ENCODE measurements at places on chromosomes 2 and 18.

- DNase-seq: no peak
Observed at GRCh38 chr18:57048351-57048750, 98.5 kb upstream of the BOD1L2 start.

GRCh38 chr2:64141674-64142405 is 2.4 kb downstream of the PELI1 start:
- DNase-seq: peak; percentile 14

DNA sequence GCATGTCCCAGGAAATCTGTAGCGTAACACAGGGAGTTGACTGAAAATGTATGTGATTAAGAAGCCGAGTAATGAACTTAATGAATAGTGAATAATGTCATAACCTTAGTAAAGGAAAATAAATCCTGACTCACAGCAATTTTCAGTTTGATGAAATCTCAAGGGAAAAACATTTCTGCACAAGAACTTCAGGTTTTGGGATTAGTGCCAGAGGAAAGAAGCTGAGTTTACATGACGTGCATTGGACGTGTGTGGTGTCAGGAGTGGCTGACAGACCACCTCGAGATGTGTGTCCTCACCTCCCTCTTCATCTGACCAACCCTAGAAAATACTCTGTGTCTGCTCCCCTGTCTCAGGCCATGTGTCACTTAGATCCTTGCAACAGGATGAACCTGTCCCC is 39.1 kb downstream of the VWA3B start:
- DNase-seq: no peak

DNA sequence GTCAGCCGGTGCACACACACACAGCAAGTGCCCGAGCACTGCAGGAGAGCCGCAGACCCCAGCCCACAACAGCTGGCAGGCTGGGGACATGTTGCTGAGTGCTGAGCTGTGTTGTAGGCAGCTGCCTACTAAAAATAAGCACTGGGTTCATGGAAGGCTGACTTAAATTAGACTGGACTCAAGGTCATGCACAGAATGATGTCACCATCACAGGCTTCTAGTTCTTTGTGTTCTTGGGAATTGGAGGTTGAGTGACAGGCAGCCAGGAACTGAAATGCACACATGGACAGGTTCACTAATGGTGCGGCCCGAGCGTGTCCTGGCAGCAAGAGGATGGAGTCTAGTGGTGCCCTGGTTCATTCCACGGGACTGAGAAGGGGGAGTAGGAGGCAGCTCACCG is 71.3 kb downstream of the VWA3B start:
- DNase-seq: no peak

DNA sequence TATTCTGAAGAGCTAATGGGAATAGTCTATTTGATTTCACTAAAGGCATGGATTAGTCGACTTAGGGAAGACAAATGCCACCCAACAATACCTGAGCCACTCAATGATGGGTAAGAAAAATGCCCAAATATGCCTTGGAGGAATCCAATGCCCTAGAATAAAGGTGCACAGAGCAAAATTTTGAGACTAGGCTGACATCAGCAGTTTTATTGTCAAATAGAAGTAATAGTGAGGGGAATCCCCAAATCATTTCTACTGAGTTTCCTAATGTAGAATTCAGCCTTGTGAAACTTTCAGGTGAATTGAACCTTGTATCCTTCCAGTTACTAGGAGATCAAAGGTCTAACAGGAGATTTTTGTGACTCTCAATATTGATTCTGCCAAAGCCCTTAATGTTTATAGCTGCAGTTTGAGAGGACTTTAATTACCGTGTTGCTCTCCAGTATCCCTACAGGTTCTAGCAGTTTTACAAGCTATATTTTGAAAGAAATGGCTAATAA is 50.8 kb upstream of the THSD7B start:
- no peak for DNase-seq

DNA sequence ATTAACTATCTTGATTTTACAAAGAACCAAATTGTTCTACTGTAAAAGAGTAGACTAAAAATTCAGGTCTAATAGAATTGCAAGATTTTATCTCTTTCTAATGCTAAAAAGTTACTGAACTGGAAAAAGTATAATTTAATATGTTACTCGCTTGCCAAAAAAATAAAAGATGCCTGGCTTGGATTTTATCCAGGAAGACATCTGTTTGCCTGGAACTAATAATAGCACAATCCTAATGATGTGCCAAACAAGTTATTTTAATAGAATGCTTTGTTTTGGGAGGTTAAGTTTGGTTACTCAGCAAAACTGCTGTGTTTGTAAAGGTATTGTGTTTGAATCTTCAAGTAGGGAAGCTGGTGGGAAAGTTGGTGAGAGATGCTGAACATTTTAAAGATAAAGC is 19.4 kb upstream of the ZSWIM2 start:
- no peak for DNase-seq

DNA sequence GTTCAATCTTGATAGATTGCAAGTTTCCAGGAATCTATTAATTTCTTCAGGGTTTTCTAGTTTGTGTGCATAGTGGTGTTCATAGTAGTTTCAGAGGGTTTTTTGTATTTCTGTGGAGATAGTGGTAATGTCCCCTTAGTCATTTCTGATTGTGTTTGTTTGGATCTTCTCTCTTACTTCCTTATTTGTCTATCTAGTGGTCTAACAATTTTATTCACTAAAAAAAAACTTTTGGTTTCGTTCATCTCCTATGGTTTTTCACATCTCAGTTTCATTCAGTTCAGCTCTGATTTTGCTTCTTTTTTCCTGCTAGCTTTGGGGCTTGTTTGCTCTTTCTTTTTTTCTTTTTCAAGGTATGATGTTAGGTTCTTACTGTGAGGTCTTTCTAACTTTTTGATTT is 94.5 kb downstream of the SNTG2 start:
- DNase-seq: no peak

- peak; percentile 71 for DNase-seq
Observed at GRCh38 chr2:156892467-156893281, 364.8 kb upstream of the GALNT5 start.

DNA sequence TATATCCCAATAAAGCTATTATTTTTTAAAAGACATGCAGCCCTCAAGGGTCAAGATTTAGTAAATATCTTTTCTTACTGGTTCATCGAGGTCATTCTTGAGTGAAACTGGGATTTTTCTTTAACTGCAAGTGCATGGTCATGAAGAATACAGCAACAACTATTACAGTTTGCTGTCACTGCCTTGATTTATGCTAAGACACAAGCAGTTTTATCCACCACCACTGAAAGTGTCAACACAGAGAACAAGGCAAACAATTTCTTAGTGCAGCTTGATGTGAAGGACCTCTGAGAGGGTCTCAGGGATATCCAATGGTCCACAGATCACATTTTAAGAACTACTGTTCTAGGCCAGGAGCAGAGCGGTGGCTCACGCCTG is 12.1 kb downstream of the SP3 start:
- DNase-seq: no peak

DNA sequence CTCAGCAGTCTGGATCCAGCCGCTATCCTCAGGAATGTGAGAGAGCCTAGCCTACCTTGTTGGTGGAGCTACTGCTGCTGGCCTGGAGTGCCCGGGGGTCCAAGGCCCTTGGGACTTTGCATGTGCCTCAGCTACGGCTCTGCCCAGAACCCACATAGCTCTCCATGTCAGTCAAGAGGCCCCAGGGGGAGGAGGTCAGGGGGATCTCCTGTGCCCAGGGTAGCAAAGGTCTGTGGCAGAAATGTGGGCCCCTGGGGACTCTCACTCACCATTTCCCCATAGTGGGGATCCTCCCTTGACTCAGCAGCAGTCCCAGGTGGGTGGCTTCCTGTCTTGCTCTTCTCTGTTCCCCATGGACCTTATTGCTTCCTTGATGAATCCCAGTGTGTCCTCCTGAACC is 342.7 kb upstream of the CHAC2 start:
- DNase-seq: no peak

GRCh38 chr2:176056406-176056805 is 27.4 kb downstream of the EVX2 start:
- DNase-seq: no peak

- DNase-seq: no peak
Observed at GRCh38 chr2:180473456-180473855, 466.4 kb upstream of the CWC22 start.

DNA sequence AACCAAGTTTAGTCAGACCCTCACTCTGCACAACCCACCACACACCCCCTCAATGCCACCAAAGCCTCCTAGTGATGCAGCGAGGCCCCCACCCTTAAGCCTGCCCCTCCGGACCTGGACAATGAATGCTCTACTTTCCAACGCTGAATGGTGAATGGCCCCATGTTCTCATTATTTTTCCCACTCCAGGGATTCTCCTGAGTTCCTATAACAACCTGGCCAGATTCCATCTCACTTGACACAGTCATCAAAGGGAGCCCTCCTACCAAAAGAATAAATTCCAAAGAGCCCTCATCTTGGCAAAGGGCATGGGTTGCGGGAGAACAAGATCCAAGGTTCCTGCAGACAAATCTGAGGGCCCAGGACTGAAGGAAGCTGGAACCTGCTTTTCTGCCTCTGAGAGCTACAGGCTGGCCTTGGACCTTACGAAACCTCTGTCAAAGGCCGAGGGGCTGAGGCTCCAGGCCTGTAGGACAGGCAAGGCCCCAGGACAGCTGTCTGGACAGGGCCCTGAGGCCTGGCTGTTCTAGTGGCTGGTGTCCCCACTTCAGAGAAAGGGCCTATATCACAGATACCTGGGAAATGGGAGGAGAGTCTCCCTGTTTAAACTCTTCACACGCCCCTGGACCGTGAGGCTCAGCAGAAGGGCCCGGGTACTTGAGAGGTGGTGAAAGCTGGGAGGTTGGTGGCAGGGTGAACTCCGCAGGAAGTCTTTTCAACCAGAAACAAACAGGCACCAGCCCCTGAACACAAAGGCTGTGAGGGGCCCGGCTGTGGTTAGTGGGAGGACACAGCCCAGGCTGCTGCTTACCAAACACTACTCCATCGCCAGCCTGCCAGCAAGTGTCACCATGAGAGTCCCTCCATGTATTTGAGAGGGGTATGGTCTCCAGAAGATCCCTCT is 27.3 kb downstream of the SFXN5 start:
- no peak for DNase-seq

- DNase-seq: no peak
Observed at GRCh38 chr18:69648486-69648885, 247.8 kb downstream of the DOK6 start.

DNA sequence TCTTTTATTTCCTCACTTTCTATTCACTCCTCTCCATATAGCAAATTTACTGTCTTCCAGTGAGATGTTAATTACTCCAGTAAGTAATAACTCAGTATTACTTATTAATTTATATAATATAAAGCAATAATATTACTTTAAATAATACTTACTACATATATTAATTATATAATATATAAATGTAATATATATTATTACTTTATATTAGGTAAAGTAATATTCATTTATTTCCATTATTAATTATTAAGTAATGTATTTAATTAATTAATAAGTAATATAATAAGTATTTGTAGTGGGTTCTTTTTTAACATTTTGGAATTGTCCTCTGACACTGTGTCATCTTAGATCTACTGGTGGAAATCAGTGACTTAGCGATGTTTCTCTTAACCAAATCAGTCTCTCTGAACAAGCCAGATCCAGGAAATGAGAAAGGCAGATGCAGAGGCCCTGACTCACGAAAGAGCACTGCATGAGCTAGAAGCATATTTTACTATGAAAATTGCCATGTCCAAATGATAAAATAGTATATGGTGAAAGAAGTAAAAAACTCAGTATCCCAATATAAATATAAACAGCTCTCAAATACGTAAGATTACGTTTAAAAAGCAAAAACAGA is 115.9 kb downstream of the DSEL start:
- DNase-seq: no peak

DNA sequence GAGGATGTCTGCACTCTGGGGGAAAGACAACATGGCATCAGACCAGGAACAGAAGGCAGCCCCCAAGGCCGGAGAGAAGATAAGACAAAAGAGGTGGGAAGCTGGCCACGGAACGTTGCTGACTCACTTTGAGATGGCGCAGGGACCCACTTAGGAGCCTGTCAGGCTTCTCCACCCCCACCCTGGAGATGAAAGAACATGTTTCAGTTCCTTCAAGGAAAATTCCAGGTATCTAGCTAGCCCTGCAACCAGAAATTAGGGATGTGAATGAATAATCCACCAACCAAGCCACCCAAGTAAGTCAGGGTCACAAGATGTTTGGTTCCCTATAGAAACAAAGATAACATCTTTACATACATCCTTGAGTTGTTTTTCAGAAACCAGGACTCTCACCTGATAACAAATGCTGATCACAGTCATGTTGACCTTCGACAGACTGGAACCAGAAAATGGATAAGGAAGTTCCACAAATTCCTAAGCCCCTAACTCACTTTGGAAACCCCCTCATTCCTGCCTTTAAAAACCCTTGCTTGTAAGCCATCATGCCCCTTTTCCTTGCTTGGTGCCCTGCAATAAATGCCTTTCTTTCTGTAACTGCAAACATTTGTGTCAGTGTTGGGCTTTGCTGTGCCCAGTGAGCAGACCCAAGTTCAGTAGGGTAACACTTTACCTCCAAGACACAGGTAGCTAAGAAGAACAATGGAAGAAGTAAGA is 31.9 kb downstream of the PSTPIP2 start:
- DNase-seq: no peak

DNA sequence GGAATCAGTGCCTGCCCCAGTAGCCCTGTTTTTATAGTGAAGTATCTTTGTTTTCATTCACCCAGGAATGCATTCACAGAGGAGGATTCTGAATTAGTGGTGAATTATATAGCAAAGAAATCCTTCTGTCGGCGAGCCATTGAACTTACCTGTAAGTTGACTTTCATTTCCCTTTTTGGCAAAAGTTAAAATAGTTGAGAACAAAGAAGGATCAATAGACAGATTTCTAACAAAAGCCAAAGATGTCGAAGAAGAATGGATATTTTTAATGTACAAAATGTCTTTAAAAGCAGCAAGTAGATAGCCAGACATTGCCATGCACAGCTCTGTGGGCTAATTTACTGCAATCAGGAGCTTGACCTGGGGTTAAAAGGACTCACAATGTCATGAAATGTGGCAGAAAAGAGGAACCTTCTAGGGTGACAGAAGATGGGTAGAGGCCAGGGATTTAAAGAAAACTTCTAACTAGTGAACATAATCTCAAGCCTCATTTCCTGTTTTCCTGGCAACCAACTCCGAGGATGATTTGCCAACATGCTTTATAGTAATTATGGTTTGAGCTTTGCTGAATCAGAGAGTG is 53.8 kb upstream of the TMEM87B start:
- no peak for DNase-seq

DNA sequence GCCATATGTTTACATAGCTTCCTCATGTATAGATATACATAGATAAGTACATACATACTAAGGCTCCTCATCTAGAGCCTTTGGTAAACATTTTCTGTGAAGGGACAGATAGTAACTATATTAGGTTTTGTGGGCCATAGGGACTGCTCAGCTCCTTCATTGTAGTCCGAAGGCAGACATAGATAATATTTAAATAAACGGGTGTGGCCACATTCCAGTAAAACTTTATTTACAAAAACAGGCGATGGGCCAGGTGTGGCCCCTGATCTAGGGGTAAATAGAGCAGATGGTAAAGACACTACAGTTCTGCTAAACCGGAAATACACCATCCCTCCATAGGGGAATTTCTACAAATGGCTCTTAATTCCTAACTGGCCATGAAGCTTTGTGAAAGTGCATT is 7.3 kb downstream of the COQ10B start:
- no peak for DNase-seq

- no peak for DNase-seq
Observed at GRCh38 chr2:197134206-197134605, 176.4 kb downstream of the ANKRD44 start.

GRCh38 chr2:239532859-239533258 is 132.0 kb upstream of the HDAC4 start:
- peak; percentile 30 for DNase-seq

- no peak for DNase-seq
Observed at GRCh38 chr2:24485197-24485596, 5.9 kb upstream of the NCOA1 start.

Measured in ACHN (cell line).